Esophagus mucosa (tissue), 1 donor: ENCODE measurements at places on chromosomes 7 and 10.

GRCh38 chr10:71975087-71975870 is 11.1 kb downstream of the CHST3 start:
- peak; percentile 35 for ATAC-seq

DNA sequence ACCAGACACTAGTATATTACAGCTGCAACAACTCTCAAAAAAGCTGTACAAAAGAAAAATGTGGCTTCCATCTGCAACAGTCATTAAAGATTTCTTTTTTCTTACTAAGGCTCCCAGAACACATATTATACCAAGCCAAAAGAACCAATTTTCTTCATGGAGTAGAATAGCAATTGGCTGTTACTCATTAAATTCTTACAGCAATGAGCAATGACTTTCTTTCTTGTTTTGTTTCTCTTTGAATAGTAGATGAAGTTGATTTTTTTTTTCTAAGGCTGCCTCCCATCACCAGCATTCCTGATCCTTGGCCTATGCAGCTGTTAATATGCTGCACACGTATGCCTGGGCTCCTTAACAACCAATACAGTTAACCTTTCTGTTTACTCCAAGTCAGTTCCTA is 36.6 kb upstream of the SPOCK2 start:
- no peak for ATAC-seq

GRCh38 chr7:124635416-124635815 is 130.2 kb downstream of the GPR37 start:
- no peak for ATAC-seq

DNA sequence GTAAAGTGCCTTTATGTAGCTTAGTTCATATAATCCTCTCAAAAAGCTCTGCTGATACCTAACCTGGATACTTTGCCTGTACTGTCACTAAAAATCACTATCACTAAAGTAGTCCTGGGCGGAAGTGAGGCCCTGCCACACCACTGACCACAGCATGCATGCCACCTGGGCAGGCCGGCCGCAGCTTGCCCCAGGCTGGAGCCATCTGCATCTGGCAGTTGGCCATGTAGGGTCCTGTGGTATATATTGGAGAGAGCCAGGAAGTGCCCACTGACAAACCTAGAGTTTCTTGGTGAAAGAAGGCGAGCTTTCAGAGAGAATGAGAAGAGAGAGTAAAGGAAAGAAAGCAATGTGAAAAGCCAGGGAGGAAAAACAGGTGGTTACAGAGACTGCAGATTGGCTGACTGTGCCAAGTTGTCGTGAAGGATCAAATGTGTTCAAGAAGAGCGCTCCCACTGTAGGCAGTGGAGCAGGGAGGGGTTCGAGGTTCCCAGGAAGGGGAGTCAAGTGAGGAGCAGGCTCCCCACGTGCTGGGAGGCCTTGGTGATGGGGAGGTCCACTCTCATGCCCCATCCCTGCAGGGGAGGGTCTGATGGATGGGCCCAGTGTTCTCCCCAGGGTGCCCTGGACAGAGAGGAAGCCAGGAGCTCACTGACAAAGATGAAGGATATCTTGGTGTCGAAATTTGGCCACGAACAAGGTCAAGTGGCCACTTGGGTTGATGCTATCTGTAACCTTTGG is 13.6 kb downstream of the LOXL4 start:
- ATAC-seq: no peak

DNA sequence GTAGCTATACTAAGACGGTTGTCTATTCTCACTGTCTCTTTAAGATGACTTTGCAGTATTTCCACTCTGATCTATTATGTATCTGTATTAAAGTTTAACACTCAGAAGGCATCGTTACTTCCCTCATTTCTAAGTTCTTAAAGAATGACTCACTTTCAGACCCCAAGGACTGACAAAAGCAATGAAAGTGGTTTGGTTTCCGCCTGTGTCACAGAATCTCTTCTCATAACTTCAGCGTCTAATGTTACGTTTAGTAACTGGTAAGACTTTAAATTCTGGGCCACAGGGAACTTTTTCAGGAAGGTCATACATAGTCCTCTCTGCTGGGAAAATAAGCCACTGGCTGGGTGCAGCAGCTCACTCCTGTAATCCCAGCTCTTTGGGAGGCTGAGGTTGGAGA is 892.0 kb upstream of the AUTS2 start:
- no peak for ATAC-seq

- ATAC-seq: no peak
Measured at GRCh38 chr7:120931243-120931642, 19.3 kb upstream of the ING3 start.

DNA sequence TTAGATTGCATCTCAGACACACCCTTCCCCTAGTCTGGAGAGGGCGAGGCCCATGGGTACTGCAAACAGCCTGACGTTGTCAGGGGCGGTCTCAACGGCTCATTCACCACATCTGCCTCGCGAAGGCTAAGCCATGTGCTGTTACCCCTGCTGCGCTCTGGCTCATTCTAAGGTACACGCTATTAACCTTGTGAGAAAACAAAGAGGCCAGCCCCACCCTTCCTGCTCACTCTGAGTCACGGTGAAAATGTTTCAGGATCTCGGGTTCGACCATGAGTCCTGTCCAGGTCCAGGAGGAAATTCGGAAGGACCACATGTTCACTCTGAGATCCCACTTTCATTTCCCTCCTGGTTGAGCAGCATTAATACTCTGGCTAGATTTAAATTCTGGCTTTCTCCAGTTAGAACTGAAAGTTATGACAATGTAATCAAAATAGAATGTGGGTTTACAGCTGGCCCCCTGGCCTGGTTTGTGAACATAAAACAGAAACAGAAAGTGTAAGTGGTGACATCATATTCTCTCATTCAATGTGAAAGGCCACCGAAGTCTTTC is 55.2 kb downstream of the EGFR start:
- peak; percentile 98 for ATAC-seq

DNA sequence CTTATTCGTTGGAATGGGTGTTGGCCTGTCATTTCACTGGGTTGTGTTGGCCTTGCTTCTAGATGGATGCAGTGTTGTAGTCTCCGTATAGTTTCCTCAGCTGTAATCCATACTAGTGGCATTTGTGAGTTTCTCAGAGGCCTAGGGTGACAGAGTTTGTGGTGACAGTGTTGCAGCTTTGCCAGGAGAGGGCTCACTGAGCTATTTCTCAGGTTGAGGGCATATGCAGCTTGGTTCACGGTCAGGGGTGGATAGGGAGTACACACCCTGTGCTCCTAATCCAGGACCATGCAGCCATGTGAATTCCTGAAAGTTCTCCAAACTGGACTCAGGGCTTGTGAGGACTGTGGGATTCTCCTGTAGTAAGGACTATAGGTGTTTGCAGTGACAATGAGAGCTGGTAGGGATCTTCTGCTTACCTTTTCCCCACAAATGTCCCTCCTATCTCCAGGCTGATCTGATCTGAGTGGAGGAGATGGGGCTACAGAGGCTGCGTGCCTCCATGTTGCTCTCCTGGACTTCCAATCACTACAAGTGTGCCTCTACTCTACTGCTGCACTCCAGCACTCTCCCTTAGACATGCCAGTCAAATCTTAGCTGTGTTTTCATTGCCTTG is 229.0 kb downstream of the STK31 start:
- ATAC-seq: peak; percentile 42

- ATAC-seq: no peak
Measured at GRCh38 chr10:3136336-3136735, 36.2 kb downstream of the PITRM1 start.

DNA sequence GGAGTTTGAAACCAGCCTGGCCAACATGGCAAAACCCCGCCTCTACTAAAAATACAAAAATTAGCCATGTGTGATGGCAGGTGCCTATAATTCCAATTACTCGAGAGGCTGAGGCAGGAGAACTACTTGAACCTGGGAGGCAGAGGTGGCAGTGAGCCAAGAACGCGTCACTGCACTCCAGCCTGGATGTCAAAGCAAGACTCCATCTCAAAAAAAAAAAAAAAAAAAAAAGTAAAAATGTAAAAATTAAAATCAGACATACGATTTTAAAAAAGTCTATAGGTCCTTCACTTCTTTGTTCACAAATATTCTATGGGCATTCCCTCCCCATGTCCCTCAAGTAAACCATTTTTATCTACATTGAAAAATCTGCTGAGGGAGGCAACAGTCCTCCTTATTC is 34.9 kb upstream of the TLL2 start:
- no peak for ATAC-seq

DNA sequence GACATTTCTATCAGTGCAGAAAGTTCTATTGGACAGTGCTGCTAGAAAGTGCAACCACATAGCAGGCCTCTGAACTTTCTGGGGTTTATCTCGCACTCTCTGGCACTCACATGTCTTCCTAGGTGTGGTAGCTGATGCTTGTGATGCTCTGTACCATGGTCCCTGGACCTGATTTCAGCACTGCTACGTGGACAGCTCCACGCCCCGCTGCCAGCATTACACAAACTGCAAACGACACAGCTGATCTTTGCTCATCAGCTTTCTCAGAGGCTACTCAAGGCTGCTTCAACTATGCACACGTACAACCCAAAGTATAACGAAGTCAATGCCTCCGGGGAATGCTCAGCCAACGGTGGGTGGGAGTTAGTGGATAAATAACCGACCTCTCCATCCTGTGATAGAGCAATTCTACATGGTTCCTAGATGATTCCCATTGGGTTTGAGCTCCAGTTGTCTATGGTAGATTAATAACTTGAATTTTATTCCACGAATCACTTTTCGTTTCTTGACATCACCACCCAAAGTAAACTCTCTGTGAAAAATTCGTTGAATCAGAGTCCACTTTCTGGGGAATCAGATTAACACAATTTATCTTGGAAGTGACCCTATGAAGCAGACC is 302.5 kb downstream of the ACTR3B start:
- ATAC-seq: no peak

DNA sequence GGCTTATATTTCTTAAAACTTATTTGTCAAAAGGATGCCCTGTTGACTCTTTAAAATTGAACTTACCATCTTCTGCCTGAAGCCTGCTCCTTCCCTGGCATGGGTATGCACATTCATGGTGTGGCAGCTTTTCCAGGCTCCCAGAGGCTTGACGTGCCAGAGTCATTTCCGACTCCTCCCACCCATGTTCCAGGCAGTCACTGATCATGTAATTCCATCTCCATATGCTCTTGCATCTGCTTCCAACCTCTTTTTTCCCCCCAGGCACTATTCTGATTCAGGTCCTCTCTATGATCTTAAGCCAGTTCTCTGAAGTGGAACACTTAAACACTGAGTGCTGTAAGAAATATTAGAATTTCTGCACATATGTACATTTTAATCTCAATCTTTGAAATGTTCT is 82.2 kb downstream of the CFAP58 start:
- no peak for ATAC-seq

DNA sequence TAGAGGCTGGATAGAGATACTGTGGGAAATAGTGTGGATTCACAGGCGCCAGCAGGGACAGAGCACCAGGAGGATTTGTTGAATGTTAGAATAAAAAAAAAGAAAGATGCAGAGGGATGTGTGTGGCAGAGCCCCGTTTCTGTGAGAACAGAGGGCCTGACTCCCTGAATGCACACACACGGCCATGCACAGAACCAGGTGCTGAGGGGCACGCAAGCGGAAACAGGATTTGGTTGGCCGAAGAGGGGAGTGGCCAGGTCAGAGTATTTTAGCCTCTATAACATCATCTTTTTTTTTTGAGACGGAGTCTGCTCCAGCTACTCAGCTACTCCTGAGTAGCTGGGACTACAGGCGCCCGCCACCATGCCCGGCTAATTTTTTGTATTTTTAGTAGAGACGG is 21.9 kb downstream of the IQCE start:
- no peak for ATAC-seq

DNA sequence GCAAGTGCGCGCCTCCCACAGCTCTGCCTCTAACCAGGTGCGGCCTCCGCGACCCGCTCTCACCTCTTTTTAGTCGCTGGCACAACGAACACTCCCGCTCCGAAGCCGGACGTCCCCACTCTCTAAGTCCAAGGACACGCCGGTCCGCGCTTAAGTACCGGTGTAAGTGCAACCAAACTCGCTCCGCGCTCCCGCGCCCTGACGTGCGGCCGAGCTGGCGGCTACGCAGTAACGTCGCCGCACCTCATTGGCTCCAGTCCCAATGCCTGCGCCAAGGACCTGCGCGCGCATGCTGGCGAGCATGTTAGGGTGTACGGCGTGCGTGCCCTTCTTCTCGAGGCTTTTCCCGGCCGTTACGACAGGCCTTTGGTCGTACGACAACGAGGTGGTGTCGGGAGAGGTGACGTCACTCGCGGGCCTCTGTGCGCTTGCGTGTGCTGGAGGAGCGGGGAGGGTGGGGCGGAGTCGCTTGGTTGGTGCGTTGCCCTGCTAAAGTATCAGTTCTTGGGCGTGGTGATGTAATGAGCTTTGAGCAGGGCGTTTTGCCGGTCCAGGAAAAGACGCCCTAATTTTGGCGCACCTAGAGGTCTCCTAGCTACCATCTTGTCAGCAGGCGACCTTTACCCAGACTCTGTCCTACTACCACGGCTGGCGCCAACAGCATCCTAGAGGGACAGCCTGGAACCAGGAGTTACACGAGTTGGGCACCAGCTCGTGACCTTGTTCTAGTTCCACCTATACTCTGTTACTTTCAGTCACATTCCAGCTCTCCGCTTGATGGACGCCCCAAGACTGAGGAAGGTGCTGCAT is at the start of gene CYCS:
Gene CYCS, minus strand, starts transcription at position 124 of the 810 bp plus-strand sequence. CDS start 1,141 bp downstream, outside the sequence.
- ATAC-seq: peak; percentile 98

DNA sequence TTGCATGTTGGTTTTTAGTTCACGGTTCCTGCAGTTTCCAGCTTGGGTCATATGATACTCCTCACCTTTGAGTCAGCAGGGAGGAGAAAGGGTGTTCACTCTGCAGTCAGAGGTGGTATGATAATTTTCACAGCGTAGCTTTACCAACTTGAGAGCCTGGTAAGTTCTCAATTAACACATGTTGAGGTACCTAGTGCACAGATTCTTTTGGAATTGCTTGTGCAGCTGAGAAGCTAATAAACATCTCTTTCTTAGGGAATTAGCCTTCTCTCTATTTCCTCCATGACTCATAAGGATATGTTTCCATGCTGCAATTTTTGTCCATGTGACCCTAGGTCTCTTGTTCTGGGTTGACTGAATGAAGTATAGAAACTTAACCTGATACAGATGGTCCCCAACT is 166.6 kb downstream of the KIF20B start:
- peak; percentile 42 for ATAC-seq

GRCh38 chr7:151440799-151441445 is 981 bp upstream of the CRYGN start:
- no peak for ATAC-seq

DNA sequence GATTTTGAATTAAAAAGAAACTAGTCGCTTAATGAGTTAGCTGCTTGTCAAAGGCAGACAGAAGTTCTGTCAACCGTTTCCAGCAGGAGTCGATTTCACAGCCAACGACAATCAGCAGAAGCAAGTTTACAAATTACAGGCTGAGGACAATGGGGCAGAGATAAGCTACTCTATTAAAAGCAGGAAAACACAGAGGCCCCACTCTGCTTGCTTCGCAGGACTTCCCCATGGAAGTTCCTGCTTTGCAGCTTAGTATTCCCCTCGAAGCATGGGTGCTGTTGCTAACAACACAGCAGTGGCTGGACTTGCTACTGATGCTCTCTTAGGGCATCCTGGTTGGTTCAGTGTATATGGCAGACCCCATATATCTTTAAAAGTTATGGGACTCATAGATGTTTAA is 50.8 kb upstream of the KLF6 start:
- no peak for ATAC-seq

GRCh38 chr10:105974803-105975456 is 1189.6 kb downstream of the SORCS1 start:
- ATAC-seq: no peak

GRCh38 chr7:67301667-67302066 is 305.0 kb downstream of the TYW1 start:
- no peak for ATAC-seq
